ENCODE measurements at places on chromosomes 3 and 15. TPM values are rescaled to one million over a fixed set of nuclear protein-coding genes. Genes with fewer than 3 reads are reported as not detected.

Gene IL20RB
- 3.6 TPM for total RNA-seq

Gene PLSCR2
- 1.0 TPM for total RNA-seq

Gene CCR8
- total RNA-seq: not detected

Gene TMEM212
- not detected for total RNA-seq

Gene UQCRC1
- 143 TPM for total RNA-seq

Gene OXSR1
- total RNA-seq: 42.0 TPM

Gene KLHL40
- total RNA-seq: not detected

Gene GNAT1
- total RNA-seq: not detected

Measured in aorta (tissue), 5 donors.